ENCODE measurements at places on chromosomes 4 and X.
A peak's percentile ranks its signal among the peaks of the same experiment; 100 is the strongest.

- no peak for DNase-seq
Observed at GRCh38 chrX:70439016-70439415, 5.6 kb upstream of the DLG3 start.

- peak; percentile 38 for DNase-seq
Observed at GRCh38 chrX:110180176-110180927, 137.5 kb downstream of the AMMECR1 start.

- no peak for DNase-seq
Observed at GRCh38 chrX:30655991-30656390, 2.8 kb downstream of the GK start.

DNA sequence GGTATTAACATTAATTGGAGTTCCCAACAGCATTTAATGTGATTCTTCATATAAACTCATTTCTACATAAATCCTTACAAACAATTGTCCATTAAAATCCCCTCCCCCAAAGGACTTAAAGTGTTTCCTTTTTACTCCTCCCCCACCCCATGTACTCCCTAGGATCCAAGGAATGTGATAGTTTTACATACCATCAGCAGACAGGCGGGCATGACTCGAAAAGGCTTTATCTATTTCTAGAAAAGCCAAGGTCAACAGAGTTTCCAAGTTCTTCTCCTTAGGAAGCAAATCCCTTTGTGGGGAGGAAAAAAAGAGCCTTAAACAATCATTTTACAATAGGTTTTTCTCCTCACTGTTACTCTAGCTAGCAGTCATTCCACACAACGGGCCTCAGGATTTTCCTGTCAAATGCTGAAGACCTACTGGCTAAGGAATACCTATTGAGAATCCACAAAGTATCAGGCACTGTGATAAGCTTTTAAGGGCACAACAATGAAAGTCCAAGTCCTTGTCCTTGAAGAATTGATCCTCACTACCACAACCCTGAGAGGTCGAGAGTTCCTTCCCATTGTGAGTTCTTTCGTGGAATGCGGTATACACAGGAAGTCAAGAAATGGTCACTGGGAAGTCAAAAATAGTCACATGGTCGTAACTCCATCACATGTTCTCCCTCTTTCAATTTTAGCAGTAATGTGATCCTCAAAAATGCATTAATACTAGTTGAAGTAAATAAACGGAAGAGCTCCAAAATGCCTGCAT, 7.2 kb downstream of the PPM1K start:
- no peak for DNase-seq

- DNase-seq, result no peak
Observed at GRCh38 chr4:153347117-153347516, 2.6 kb downstream of the MND1 start.

GRCh38 chrX:150477371-150477770, 91.0 kb upstream of the MTM1 start:
- no peak for DNase-seq

DNA sequence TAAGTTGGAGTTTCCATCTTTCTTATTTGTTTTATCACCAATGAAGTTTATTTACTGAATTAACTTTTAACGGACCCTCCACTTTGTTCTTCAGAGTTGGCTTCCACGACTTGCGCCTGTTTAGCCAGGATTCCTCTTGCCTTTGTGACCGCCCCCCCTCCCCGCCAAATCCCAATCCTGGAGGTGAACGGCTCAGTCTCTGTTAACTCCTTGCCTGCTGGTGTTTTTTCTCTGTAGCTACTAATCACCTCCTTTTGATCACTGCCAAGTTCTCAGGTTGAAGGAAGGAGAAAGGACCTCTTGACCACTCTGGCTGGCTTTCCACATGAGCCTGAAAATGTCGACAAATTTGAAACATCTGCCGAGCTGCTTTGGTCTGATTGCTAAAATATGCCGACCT, 46.8 kb upstream of the BCOR start:
- no peak for DNase-seq

GRCh38 chrX:1493412-1493811, 40.7 kb upstream of the ASMTL start:
- DNase-seq, result no peak

DNA sequence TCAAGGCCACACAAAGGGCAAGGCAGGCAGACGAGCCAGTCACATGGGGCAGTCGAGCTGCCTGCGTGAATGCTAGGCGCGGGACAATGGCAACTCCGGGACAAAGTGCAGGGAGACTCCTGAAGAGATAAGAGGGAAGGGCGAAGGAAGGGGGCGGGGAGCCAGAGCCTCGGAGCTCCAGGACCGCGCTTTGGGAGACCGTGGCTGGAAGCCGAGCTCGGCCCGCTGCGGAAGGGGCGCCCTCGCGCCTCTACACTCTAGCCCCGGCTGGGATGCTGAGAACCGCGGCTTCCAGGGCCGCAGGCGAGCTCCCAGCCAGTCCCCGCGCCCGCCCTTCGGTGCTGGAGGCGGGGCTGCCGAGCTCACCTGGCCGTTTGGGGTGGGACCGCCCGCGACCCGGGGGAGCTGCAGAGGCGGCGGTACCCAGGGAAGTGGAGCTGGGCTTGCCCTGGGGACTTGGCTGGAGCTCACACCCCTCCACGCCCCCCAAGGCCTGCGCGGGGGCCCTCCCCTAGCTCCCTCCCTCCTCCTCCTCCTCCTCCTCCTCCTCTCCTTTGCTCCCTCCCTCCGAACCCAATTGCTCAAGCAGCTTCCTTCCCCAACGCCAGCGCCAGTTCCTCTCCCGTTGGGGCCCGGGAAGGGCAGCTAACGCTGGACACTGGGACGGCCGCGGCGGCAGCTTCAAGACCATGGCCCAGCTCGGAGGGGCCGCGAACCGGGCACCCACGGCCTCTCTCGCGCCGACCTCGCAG, at the start of gene SOWAHD:
Gene SOWAHD (plus strand): TSS at position 610 of the 752 bp plus-strand sequence. CDS start 80 bp downstream, at position 690.
- no peak for DNase-seq

GRCh38 chrX:119636419-119636818, 30.2 kb upstream of the NKRF start:
- DNase-seq, result no peak

- no peak for DNase-seq
Observed at GRCh38 chrX:103538728-103539127, 19.4 kb upstream of the RAB40A start.

- no peak for DNase-seq
Observed at GRCh38 chrX:22063284-22063683, 31.2 kb downstream of the PHEX start.
